Activated naive CD4-positive, alpha-beta T cell (primary cell): ENCODE measurements at places on chromosomes 3 and 15.

- no peak for DNase-seq
Measured at GRCh38 chr3:31106912-31107311, 212.5 kb upstream of the GADL1 start.

DNA sequence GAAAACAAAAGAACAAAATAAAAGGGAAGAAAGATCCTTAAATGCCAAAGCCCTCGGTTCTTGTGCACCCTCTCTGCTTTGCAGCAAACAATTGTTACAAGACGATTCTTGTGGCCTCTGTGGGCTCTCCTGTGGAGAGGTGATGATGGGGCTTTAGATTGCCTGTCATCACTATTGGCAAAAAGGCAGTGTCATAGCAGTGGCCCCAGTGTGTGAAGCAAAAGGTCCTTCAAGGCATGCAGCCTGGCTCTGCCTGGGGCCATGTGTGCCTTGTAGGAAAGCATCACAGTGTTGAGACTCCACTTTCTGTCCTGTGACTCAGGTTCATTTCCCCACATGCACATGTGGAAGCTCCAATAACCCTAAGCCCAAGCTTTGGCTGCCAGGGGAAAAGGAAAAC, 43.7 kb downstream of the POC1A start:
- no peak for DNase-seq

DNA sequence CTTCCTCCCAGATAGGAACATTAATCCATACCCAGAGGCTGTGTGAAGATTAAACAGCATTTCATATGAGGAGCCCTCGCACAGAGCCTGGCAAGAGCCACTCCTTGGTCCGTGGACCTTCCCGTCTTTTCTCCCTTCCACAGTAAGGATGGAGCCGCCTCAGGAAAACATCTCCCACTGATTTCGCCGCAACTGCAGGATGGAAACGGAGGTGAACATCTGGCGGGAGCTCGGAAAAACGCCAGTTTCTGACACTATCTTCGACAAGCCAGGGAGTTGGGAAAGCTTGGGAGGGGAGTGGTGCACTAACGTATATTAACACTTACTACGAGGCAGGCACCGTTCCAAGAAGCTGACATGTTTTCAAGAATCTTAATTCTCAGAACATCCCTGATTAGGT, 157.9 kb downstream of the XXYLT1 start:
- no peak for DNase-seq

GRCh38 chr15:78399091-78399490, 38.9 kb upstream of the IREB2 start:
- no peak for DNase-seq

DNA sequence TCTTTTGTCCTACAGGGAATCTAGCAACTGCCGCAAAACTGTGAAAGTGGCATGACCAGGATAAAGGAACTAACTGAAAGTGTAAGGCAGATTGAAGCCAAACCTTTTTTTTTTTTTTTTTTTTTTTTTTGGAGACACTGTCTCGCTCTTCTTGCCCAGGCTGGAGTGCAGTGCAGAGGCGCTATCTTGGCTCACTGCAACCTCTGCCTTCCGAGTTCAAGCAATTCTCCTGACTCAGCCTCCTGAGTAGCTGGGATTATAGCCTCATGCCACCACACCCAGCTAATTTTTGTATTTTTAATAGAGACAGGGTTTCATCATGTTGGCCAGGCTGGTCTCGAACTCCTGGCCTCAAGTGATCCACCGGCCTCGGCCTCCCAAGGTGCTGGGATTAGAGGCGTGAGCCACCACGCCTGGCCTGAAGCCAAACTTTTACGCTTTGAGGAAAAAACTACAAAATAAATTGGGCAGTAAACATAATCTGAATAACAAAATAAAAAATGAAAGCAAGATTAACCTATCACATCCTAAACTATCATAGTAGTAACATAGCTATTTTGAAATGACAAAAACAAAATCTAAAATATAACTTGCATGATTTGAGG, 9.7 kb downstream of the SLTM start:
- no peak for DNase-seq

- no peak for DNase-seq
Measured at GRCh38 chr3:57530071-57530608, 14.0 kb downstream of the DNAH12 start.
